ENCODE measurements at places on chromosomes 1 and 21.

DNA sequence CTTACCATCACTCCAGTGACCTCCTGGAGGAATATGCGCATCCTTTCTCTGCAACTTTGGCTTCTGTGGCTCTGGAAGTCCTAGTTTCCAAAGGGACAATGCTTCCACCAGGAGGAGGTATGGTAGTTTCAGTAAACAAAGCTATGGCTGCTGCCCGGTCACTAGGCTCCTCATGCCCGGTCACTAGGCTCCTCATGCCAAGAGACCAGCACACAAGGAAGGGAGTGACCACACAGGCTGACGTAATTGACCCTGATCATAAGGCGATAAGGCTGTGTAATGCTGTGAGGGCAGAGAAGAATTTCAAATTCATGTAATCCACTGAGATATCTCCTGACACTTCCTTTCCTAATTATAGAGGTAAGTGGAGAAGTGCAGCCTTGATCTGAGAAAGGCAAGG is 102.9 kb downstream of the DTL start:
- DNase-seq = no peak

- DNase-seq = no peak
Observed at GRCh38 chr1:45177452-45177851, 29.0 kb downstream of the ZSWIM5 start.

- peak; percentile 43 for DNase-seq
Observed at GRCh38 chr1:20212685-20213331, 26.5 kb upstream of the PLA2G2C start.

DNA sequence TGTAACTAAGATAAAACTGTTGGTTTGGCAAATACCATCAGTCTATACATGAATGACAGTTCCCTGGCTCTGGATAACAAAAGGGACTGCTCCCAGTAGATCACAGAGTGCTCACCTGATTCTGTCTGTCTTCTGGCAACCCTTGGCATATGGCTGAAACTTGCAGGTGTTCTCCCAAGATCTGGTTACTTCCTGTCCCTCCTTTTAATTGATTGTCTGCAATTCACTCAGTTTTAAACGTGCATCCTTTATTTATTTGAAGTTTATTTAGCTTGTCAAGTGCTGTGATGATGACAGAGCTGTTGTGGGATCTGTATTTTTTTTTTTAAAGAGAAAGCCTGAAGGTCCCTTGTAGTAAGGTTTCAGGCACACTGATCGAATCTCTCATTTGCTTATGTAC is 3.4 kb downstream of the KCNA3 start:
- no peak for DNase-seq

DNA sequence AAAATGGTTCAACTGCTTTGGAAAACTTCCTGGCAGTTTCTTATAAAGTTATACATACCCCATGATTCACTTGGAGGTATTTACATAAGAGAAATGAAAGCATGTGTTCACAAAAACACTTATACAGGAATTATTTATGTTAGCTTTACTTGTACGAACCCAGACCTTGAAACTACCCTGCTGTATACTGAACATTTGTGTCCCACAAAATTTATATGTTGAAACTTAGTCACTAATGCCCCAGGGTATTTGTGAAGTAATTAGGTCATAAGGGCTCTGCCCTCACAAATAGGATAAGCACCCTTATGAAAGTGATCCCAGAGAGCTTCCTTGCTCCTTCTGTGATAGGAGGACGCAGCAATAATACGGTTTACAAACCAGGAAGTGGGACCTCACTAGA is 42.7 kb upstream of the B3GALT2 start:
- no peak for DNase-seq

Data from Jurkat, Clone E6-1 (cell line).